ENCODE measurements at places on chromosomes 5 and 9.

- no peak for DNase-seq
Measured at GRCh38 chr9:133054966-133055365, 6.8 kb upstream of the CEL start.

GRCh38 chr5:84274585-84275468 lies 109.9 kb downstream of the EDIL3 start:
- DNase-seq: no peak

- peak; percentile 96 for DNase-seq
Measured at GRCh38 chr9:121398374-121398773, 28.3 kb upstream of the STOM start.

GRCh38 chr5:133612249-133612860 lies at the start of gene FSTL4:
Gene FSTL4, minus strand, starts transcription at chr5:133612541.
- no peak for DNase-seq

GRCh38 chr5:73655521-73656160 lies 29.6 kb downstream of the ARHGEF28 start:
- DNase-seq: no peak

- no peak for DNase-seq
Measured at GRCh38 chr9:99274495-99274894, 52.4 kb downstream of the SEC61B start.

GRCh38 chr9:3569529-3569928 lies 43.7 kb upstream of the RFX3 start:
- no peak for DNase-seq

- no peak for DNase-seq
Measured at GRCh38 chr9:108047264-108047663, 557.7 kb upstream of the KLF4 start.

- DNase-seq: no peak
Measured at GRCh38 chr5:172076761-172077244, 70.4 kb upstream of the FBXW11 start.

GRCh38 chr5:169751490-169751889 lies 114.4 kb downstream of the DOCK2 start:
- no peak for DNase-seq

GRCh38 chr5:128633901-128634300 lies 95.9 kb upstream of the FBN2 start:
- DNase-seq: no peak

GRCh38 chr9:124835026-124835557 lies 18.2 kb upstream of the WDR38 start:
- peak; percentile 53 for DNase-seq

DNA sequence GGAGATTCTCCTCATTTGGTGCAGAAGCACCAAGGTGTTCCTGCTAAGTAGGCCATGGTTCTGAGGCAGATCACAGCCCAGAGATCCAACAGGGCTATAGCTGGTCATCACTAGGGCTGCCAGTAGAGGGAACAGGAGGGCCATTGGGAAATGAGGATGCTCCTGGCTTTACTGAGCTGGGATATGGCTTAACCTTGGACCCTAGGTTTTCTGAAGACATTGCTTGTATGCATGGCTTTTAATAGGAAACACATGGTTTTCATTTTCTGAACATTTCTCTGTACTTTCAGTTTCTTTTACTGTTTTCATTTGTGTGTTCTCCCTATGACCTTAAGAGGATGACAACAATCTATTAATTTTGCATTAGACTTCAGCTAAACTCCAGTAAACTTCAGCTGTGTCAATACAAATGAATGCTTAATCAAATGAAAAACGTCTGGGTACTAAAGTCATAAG lies at the start of gene IFNW1:
Gene IFNW1, minus strand, starts transcription at position 406 of the 456 bp plus-strand sequence. Its CDS starts 262 bp downstream, at position 144.
- DNase-seq: no peak

Measured in non-pigmented ciliary epithelial cell (primary cell).